NCI-H2107 (cell line): ENCODE measurements at places on chromosomes 2 and 18.
A peak's percentile ranks its signal among the peaks of the same experiment; 100 is the strongest.

GRCh38 chr2:236866542-236867340 lies 218.9 kb upstream of the COPS8 start:
- no peak for DNase-seq

DNA sequence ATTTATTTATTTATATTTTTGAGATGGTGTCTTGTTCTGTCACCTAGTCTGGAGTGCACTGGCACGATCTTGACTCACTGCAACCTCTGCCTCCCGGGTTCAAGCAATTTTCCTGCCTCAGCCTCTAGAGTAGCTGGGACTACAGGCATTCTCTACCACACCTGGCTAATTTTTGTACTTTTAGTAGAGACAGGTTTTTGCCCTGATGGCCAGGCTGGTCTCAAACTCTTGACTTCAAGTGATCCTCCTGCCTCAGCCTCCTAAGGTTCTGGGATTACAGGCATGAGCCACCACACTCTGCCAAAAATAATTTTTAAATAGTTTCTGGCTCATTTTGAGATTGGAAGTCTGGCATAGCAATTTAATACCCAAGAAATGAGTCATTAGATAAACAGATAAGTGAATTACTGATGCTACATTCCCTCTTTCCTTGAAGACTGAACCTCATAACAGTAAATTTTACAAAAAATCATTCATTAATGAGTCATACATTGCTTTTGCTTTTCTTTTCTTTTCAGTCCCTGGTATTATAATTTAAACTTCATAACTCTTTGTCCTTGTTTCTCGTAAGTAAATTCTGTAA lies 881.6 kb upstream of the PIK3C3 start:
- no peak for DNase-seq

- DNase-seq: no peak
Measured at GRCh38 chr2:173997269-173997668, 32.1 kb upstream of the SP3 start.

- no peak for DNase-seq
Measured at GRCh38 chr2:99753505-99753904, 263.7 kb upstream of the REV1 start.

- no peak for DNase-seq
Measured at GRCh38 chr18:45539491-45539891, 75.8 kb upstream of the SLC14A2 start.

DNA sequence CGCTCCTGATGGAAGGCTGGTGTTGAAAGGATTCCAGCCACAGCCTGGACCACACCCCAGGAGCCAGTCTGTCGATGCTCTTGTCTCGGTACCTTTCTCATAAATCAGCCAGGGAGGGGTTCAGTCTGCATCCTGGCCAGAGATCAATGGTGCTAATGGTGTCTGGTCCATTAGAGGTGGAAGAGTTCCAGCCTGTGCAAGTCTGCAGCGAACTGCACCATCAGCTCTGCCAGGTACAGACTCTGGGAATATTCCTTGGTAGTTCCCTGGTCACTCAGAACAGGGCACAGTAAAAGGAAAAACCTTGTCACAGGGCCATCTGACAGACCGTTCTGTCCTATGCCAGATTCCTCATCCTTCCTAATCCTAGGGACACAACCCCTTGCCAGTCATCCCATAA lies 164.3 kb downstream of the MTCL1 start:
- DNase-seq: no peak

DNA sequence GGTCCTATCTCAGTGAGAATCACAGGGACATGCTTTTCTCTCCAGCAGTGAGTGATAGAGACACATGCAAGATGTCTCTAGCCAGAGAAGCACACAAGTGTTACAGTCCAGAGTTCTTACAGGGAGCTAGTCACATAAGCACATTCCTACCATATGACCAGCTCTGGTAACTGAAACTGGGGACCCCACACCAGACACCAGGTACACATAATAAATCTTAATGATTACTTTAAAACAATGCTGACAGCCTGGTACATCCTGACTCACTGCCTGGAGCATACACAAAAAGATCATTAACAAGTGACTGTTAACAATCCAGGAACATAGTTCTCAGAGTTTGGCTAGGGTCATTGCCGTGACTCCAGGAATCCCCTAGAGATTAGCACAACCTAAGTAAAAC lies 53.6 kb downstream of the GALNT1 start:
- no peak for DNase-seq

DNA sequence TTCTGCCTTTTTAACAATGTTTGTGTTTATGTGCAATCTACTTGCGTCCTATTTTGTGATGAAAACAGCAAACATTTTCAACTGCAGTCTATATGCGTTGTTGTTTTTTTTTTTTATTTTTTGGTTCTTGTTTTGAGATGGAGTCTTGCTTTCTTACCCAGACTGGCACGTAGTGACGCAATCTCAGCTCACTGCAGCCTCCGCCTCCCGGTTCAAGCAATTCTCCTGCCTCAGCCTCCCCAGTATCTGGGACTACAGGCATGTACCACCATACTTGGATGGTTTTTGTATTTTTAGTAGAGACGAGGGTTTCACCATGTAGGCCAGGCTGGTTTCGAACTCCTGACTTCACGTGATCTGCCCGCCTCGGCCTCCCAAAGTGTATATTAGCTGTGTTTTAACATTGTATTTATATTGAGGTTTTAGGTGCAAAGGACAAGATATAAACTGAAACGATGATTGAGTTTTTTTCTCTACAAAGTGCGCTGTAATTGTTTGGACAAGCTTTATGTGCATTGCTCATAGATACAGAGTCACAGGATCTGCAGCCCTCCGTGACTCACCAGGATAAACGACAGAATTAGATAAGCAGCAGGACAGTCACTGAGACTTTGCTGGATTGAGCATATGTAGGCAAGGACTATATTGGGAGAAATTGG lies 17.4 kb downstream of the CDH7 start:
- DNase-seq: no peak

GRCh38 chr18:55477499-55477859 lies 110.5 kb downstream of the TCF4 start:
- peak; percentile 21 for DNase-seq

DNA sequence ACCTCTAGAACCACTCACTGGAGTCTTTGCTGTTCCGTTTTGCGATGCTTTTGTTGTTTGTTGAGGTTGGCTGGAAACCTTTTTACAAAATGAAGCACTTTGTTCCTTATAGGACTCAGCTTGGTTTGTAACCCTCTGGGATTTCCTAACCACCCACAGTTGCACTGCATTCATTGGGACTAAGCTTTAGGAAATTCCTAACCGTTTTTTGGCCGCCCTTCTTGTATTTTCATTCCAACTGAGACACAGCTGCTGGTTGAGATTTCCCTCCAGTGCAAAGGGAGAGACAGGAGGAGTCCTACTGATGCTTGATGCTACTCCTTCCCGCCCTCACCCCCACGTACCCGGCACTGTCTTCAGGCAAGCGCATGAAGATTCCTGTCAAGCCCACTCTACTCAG lies 6.1 kb upstream of the DIPK1C start:
- DNase-seq: no peak

DNA sequence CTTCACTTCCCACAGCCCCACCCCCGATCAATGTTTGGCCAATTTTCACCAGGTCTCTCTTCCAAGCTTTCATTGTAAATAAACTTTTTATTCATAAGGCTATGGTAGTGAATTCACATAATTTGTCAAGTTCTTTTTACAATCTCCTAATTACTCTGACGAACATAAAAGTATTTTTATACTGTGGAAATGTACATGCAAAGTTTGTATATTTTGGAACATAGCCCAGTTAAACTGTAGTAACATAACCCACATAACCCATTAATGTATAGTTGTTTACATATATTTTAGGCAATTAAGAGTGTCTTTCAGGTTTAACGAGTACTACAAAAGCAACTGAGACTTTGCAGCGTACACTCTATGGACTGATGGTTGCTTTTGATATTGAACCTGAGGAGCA lies 228.3 kb upstream of the ERBB4 start:
- DNase-seq: no peak

GRCh38 chr2:241389697-241390096 lies 33.6 kb downstream of the FARP2 start:
- DNase-seq: no peak

- no peak for DNase-seq
Measured at GRCh38 chr2:84654414-84654813, 138.1 kb downstream of the DNAH6 start.

DNA sequence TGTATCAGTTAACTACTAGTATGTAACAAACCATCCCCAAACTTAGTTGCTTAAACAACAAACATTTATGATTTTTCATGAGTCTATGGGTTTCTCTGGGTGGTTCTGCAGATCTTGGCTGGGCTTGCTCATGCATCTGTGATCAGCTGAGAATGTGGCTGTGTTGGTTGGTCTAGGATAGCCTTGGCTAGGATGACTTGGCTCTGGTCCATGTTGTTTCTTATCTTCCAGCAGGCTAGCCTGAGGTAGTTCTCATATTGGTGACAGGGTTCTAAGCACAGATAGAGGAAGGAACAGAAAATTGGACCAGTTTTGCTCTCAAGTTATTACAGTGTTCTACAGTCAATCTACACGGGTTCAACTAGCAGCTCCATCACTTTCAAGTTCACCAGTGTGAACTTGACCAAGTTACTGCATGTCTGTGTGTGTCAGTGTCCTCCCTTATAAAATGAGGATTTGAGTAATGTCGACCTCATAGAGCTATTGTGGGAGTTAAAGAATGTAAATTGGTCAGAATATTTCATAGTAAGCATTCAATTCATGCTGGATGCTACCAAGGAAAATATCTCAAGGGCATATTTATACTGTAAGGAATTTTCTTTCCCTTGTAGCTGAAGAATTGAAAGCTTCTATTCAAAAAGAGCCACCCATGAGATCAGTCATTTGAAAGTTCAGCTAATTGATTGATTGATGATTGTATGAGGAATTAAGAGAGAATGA lies 65.3 kb downstream of the MYO3B start:
- no peak for DNase-seq

- DNase-seq: no peak
Measured at GRCh38 chr18:9022397-9023155, 79.9 kb upstream of the NDUFV2 start.

- no peak for DNase-seq
Measured at GRCh38 chr2:165535471-165535870, 66.0 kb downstream of the CSRNP3 start.

DNA sequence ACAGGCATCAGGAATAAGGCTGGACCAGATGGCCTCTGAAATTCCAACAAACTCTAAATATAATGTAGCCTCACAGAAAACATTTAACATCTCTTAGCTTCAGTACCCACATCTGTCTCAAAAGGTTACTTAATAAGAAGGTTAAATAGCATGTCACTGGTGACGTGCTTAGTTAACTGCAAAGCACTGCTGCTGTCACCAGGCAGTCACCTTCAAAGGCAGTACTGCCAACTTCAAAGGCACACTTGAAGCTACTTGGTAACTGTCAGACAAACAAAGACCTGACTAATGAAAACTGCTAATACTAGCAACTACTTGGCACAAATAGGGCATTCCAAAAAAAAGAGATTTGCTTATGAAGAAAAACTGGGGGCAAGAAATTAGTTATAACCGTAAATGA lies 36.2 kb downstream of the EPG5 start:
- DNase-seq: no peak

DNA sequence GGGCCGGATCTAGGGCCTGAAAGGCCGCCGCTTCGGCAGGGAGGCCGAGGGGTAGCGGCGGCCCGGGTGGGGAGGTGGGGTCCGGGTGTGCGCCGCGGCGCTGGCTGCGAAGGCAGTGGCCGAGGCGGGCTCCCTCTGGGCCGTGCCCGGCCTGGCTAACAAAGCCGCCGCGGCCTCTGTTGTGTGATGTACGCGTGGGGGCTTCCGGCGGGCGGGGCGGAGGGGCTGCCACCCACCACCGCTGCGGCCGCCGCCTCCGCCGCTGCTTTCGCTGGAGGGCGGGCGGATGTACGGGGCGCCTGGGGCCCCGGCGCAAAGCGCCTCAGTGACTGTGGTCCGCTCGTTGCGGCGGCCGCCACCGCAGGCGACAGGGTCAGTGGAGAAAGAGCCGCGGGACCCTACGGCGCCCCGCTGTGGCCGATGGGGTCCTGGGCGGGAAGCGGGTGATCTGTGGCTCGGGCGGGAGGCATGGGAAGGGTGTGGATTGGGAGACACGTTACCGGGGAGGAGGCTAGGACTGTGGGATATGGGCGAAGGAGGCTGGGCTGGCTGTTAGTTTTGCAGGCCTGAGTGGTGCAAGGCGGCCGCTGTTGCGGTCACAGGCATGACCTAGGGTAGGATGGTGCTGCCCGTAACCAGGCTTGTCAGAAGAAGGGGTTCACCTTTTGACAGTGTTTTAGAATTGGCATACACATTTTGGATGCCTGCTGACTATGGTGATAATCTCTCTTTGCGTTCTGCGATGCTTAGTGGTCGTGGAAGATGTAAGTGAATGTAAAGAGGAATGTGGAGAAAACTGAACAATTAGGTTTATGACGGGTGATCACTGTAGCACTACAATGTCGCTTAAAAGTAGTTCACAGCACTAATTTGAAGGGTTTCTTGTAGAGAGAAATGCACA lies 662 bp downstream of the BZW1 start:
- no peak for DNase-seq

GRCh38 chr2:233270366-233270765 lies 18.9 kb downstream of the ATG16L1 start:
- no peak for DNase-seq

DNA sequence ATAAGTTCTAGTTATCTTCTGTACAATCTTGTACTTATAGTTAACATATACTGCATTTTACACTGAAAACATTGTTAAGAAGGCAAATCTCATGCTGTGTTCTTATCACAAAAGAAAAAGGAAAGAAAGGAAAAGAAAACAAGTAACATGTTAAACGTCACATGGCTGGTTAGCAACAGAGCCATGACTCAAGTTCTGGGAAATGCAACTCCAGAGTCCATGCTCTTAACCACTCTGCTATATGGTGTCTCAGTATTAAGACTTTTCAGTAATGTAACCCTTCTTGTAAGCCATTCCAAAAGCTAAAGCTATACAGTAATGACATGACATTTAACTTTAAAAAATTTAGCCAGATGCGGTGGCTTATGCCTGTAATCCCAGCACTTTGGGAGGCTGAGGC lies 181.4 kb downstream of the BARD1 start:
- DNase-seq: no peak

- DNase-seq: no peak
Measured at GRCh38 chr2:196201229-196202009, 30.0 kb upstream of the STK17B start.

- no peak for DNase-seq
Measured at GRCh38 chr2:32947484-32948143, 861 bp downstream of the LTBP1 start.

- no peak for DNase-seq
Measured at GRCh38 chr2:18272148-18272494, 288.3 kb downstream of the RDH14 start.

DNA sequence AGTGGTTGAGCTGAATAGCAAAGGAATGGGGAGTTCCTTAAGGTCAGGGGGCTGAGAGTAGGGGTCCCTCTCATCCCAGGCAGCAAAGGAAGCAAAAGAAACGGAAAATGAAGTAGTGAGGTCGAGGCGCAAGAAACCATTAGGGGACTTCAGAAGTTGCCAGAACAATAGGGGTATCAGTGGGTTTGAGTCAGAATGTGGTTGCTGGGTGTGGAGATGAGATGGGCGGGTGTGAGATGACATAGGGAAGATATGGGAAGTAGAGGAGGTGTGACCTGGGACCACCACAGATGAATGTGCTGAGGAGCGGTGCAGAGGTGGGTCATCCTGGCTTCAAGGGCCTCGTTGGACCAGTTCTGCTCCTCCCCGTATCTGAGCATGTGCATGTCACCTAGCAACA lies 13.1 kb upstream of the VAPA start:
- DNase-seq: no peak
